Activated T-cell treated with anti-CD3 and anti-CD28 coated beads, Interleukin-2, amount 50 U/mL, for 24 hours (primary cell): ENCODE measurements at places on chromosomes 3 and 15.

DNA sequence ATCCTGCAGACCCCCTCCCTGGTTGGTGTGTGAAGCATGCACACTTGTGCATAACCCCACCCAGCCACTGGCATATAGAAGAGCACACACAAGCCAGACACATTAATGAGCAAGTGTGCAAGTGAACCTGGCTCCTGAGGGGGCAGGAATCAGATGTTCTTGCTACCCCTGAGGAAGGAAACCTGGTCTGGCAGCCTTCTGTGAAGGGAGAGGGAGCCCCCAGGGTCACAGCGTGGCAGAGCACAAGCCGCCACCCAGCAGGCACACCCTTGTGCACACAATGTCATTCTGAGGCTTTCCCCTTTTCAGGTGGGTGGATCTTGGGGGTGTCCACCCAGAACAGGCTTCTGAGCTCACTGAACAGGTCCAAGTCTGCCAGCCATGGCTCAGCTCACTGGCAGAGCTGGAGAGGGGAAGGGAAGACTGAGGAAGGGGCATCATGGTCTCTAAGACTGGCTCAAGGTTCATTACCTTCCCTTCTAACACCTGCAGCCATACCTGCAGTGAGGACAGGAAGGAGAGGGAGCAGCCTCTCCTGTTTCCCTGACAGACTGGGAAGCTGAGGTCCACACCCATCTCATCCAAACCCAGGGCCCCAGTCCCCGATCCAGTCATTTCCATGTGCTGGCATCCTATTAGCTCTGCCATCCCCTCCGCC is 31.6 kb upstream of the SEMA3F start:
- no peak overlapping the region for H3K27ac ChIP-seq
- H3K36me3 ChIP-seq: peaks cover 40% of the 10 kb centered on the region
- no peak for DNase-seq
- no peaks in the 10 kb centered on the region for H3K27me3 ChIP-seq
- H3K4me3 ChIP-seq: no peak overlapping the region

- peaks cover 7% of the 10 kb centered on the region for H3K27me3 ChIP-seq
- H3K4me3 ChIP-seq: no peak overlapping the region
- no peak for DNase-seq
- H3K4me1 ChIP-seq: no peaks in the 10 kb centered on the region
- H3K36me3 ChIP-seq: no peaks in the 10 kb centered on the region
Measured at GRCh38 chr3:155382396-155383042, 89.0 kb upstream of the STRIT1 start.

GRCh38 chr15:101217446-101217845 is 34.4 kb downstream of the CHSY1 start:
- H3K4me1 ChIP-seq: peaks cover 79% of the 10 kb centered on the region
- H3K27me3 ChIP-seq: no peaks in the 10 kb centered on the region
- DNase-seq: no peak
- H3K4me3 ChIP-seq: no peak overlapping the region

DNA sequence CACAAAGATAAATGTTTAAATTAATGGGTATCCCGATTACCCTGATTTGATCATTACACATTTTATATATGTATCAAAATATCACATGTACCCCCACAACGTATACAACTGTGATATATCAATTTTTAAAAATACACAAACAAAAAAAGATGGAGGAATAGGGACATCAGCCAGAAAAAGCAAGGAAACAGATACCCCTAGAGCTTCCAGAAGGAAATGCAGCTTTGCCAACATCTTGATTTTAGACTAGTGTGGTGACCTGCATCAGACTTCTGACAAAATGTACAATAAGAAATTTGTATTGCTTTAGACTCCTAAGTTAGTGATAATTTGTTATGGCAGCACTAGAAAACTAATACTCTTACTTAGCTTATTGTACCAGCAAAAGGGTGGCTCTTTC is 483.8 kb downstream of the TUSC7 start:
- no peaks in the 10 kb centered on the region for H3K36me3 ChIP-seq
- no peak overlapping the region for H3K27ac ChIP-seq
- no peak overlapping the region for H3K4me3 ChIP-seq
- no peaks in the 10 kb centered on the region for H3K27me3 ChIP-seq
- no peak for DNase-seq

- H3K27me3 ChIP-seq: peaks cover 59% of the 10 kb centered on the region
- H3K4me1 ChIP-seq: peaks cover 11% of the 10 kb centered on the region
- no peak overlapping the region for H3K27ac ChIP-seq
- DNase-seq: no peak
Measured at GRCh38 chr15:84082739-84083138, 152.8 kb upstream of the GOLGA6L4 start.

DNA sequence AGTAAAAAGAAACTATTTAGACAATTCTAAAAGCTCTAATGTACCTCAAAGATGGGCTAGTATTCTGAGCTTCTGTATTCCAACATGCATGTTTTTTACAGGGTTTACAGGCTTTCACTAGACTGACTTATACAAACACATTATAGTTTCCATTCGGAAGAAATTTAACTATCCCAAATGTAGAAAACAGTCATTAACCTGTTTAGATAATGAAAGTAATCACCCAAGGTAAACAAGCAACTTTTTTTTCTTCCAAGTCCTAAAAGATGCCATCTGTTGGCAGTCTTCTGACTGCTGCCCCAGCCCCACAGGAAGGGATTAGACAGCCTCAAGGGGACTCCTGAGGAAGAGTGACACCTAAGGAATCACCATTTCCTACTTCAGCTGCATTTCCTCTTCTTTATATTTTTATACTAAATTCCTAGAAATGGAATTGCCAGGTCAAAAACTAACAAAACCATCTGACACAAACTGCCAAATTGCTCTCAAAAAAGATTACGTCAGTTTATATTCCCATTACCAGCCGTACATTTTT is 25.5 kb downstream of the SIN3A start:
- no peak overlapping the region for H3K4me3 ChIP-seq
- peak overlapping the region; percentile 62 for H3K27ac ChIP-seq
- no peaks in the 10 kb centered on the region for H3K27me3 ChIP-seq
- H3K4me1 ChIP-seq: peaks cover 31% of the 10 kb centered on the region

DNA sequence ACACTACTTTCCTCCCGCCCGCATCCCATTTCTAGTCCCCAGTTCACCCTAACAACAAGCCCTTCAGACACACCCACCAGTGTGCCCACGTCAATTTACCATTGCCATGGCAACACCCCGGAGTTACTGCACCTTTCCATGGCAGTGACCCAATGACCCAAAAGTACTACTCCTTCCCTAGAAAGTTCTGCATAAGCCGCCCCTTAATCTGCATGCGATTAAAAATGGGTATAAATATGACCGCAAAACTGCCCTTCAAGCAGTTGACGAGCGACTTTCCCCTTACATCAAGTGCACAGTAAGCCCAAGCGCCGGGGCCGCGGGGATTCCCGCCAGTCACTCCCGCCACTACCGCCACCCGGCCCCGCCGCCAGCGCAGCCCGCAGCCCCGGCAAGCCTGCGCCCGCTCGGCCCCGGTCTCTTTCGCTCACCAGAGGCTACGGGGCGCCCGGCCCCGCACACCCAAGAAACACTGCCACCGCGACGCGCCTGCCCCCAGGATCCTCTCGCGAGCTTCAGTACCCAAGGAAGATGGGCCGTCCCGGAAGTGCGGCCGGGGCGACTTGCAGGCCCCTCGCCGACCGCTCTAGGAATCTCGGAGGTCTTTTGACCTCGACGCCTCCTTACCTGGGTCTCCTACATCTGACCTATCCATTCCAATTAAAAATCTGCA is 27.2 kb upstream of the ZNF502 start:
- peak; percentile 75 for DNase-seq
- peaks cover 58% of the 10 kb centered on the region for H3K36me3 ChIP-seq
- H3K27ac ChIP-seq: peak overlapping the region; percentile 63
- peaks cover 36% of the 10 kb centered on the region for H3K27me3 ChIP-seq
- peak overlapping the region; percentile 76 for H3K4me3 ChIP-seq

GRCh38 chr3:17372362-17373210 is 369.8 kb downstream of the TBC1D5 start:
- DNase-seq: no peak
- H3K4me3 ChIP-seq: no peak overlapping the region
- no peaks in the 10 kb centered on the region for H3K4me1 ChIP-seq
- peaks cover 38% of the 10 kb centered on the region for H3K36me3 ChIP-seq
- no peaks in the 10 kb centered on the region for H3K27me3 ChIP-seq

DNA sequence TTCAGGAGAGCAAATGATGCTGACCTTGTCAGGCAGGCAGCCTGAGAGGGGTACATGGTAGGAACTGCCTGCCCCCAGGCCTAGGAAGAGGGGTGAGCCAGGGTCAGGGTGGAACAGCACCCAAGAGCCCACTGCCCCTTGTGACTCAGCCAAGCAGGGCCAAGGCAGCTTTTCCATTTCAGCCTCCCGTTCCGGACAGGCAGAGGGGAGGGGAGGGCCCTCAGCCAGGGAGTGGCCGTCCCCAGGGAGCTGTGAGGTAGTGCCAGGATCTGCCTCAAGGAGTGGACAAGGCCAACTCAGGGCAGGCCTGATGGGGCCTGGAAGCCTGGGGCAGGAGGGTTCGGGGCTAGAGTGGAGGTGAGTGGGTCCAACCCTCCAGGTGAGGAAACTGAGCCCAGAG is 5.1 kb upstream of the ANKRD63 start:
- H3K27ac ChIP-seq: peak overlapping the region; percentile 12
- peaks cover 9% of the 10 kb centered on the region for H3K27me3 ChIP-seq
- peaks cover 2% of the 10 kb centered on the region for H3K4me1 ChIP-seq
- DNase-seq: no peak
- no peak overlapping the region for H3K4me3 ChIP-seq

DNA sequence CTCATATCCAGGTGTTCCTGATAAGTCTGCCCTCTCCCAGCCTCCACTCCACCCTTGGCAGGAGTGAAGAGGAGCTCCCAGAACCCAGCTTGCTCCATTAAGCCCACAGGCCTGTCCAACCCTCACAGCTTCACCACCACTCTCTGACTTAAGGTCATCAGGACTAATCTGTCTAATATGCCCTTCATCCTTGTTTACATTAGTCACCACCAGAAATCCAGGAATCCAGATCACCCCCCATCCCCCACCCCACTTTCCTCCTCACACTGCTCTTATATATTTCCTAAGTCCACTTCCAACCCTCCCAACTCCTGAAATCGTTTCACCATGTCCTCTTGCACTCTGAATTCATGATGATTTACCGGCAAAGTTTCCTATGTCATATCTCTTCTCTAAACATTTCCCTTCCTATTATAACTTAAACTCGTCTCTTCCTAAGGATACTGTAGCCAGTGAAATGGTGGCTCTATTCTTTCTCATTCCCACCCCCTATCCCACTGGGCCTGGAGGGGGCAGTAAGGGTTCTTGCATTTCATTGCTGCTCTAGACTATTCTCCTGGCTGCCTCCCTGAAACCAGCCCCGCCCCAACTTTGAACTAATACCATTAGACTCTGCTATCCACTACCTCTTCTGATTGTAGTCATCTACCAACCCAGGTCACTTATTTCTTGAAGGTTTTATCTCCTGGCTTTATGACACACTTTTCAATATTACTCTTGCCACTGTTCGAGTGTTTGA is 43.4 kb downstream of the PPP2R3A start:
- no peak for DNase-seq
- no peak overlapping the region for H3K4me3 ChIP-seq
- no peak overlapping the region for H3K27ac ChIP-seq
- H3K27me3 ChIP-seq: peaks cover under 1% of the 10 kb centered on the region
- H3K4me1 ChIP-seq: no peaks in the 10 kb centered on the region
- H3K36me3 ChIP-seq: no peaks in the 10 kb centered on the region

DNA sequence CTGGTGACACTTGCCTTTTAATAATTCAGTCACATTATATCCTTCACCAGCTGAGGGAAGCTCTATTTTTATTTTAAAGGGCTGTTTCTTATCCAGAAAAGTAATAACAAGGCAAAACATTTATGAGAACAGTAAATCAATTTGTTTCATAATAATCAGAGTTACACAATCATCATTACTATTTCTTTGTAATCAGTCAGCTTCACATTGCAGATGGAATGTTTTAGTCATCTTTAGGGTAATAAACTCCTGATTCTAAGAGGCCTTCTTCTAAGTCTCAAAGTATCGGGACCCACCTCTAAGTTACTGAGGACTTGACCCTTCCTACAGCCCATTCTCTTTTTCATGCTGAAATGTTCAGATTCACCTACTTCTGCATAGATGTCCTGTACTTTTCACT is 298.3 kb upstream of the TGFBR2 start:
- H3K27ac ChIP-seq: no peak overlapping the region
- no peaks in the 10 kb centered on the region for H3K27me3 ChIP-seq
- DNase-seq: no peak
- no peaks in the 10 kb centered on the region for H3K36me3 ChIP-seq

DNA sequence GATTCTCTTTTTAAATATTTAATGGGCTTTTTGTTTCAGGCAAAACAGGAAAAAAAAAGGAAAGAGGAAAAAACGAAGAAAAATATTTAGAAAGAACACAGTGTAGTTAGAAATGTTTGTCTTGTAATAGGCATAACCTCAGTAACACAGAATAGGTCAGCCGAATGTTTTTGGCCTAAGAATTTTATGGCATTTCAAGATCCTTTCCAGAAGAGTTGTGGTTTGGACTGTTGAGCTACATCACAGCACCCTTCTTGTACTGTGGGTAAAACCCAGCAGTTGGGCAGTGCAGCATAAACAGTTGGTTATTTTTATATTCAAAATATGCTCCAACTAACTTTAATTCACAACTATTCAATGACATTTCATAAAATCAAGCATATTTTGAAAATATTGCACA is 474.4 kb upstream of the AGTR1 start:
- H3K4me1 ChIP-seq: no peaks in the 10 kb centered on the region
- no peak overlapping the region for H3K27ac ChIP-seq
- H3K36me3 ChIP-seq: no peaks in the 10 kb centered on the region
- H3K4me3 ChIP-seq: no peak overlapping the region
- no peak for DNase-seq

- H3K36me3 ChIP-seq: no peaks in the 10 kb centered on the region
- H3K27me3 ChIP-seq: no peaks in the 10 kb centered on the region
- no peak overlapping the region for H3K4me3 ChIP-seq
- H3K4me1 ChIP-seq: peaks cover 3% of the 10 kb centered on the region
- DNase-seq: no peak
- H3K27ac ChIP-seq: no peak overlapping the region
Measured at GRCh38 chr3:175304404-175304803, 445.3 kb downstream of the NAALADL2 start.

GRCh38 chr3:134126153-134126552 is 96.4 kb upstream of the SLCO2A1 start:
- peaks cover 3% of the 10 kb centered on the region for H3K27me3 ChIP-seq
- H3K27ac ChIP-seq: no peak overlapping the region
- H3K4me3 ChIP-seq: no peak overlapping the region
- DNase-seq: no peak
- no peaks in the 10 kb centered on the region for H3K4me1 ChIP-seq
- peaks cover 7% of the 10 kb centered on the region for H3K36me3 ChIP-seq
